Activated T-cell treated with anti-CD3 and anti-CD28 coated beads, Interleukin-2, amount 50 U/mL, for 48 hours (primary cell): ENCODE measurements at places on chromosomes 11 and 22.

- DNase-seq = no peak
Measured at GRCh38 chr11:113339929-113340589, 25.7 kb downstream of the TTC12 start.

DNA sequence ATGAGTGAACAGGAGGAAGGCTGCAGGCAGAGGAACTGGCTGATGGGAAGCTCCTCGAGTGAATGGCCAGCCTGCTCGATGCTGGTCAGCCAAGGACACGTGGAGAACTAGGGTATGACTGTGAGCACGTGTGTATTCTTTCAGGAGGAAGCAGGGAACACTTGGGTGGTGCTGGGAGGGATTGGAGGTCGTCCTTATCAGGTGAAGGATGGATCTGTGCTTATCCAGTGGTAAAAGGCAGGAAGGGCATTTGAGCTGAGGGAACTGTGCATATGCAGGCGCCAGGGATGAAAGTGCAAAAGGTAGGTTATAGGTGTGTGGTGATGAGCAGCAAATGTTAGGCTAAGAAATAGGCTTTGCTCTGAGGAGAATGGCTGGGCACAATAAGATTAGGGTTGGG, 9.7 kb upstream of the SLCO2B1 start:
- no peak for DNase-seq

DNA sequence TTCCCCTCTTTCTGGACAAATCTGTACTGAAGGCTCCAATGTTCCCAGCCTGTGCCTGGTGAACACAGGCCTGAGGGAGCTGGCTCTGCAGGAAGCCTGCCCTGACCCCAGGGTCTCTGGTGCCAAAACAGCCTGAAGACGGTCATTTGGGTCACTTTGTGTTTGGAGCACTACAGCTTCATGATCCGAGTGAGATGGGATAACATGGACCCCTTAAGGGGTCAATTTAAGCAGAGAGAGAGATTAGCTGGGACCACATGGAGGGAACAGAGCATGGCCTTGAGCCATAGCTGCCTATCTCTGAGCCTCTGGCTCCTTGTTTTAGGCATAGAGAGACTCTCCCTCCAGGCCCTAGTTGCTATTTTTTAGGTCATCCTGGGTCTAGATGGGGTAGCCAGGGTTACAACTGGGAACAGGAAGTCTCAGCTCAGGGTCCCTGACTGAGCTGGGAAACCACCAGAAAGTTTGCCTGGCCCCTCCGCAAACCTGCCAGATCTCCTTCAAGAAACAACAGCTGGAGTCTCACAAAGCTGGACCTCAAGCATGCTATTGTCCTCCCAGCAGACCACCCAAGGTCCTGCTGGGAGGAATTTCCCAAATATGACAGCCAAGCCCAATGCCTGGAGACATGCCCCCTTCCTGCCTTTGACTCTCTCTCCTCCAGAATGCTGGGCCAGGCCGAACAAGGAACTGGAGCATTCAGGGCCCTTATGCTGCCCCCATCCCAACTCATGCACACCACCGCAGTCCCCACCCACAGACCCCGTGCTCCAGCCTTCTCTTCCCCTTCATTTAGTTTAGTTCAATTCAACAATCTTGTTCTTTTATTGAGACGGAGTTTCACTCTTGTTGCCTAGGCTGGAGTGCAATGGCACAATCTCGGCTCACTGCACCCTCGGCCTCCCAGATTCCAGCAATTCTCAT, 4.0 kb downstream of the SLCO2B1 start:
- DNase-seq = no peak

- no peak for DNase-seq
Measured at GRCh38 chr11:105448703-105449079, 161.2 kb upstream of the GRIA4 start.

DNA sequence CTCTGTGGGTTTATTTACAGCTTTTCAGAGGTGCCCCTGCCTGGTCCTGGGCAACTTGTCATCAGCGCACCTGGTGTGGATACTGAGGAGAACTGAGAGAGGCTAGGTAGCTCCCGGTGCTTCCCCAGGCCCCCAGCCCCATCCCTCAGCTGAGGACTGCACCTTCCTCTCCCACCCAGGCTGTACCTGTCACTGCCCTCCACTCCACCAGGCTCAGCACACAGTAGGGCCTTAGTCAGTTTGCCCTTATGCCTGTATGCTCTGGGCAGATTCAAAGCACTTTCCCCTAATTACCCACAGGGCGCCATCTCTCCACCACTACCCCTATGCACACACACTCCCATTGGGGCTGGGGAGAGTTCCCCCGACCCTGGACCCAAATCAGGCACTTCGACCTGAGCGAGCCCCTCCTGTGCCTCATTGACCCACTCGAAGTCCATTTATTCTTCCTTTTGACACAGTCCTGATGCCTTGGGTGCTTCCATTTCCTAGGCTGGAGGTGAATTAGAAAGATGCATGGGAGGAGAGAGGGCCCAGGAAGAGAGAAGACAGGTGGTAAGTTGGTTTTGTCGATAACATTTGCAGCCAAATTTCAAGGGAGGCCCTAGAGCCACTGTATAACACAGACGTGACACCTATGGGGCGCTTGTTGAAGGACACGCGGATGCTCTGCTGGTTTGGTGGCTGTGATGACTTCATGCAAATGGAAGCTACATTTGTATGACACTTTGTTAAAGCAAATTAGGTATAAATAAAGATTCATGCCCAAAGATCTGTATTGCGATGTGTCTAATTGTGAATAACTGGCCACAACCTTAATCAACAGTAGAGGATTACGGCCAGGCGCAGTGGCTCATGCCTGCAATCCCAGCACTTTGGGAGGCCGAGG, 13.8 kb upstream of the PICK1 start:
- no peak for DNase-seq
